Activated CD4-positive, alpha-beta memory T cell treated with anti-CD3 and anti-CD28 coated beads, Interleukin-2, amount 10 ng/mL, durations not matched to agents 7 days and 5 days (primary cell): ENCODE measurements at places on chromosomes 3 and 15. TPM values are rescaled to one million over a fixed set of nuclear protein-coding genes. Genes with fewer than 3 reads are reported as not detected.

OR4F6 gene
- not detected for total RNA-seq

- DNase-seq, result peak; percentile 83
- peaks cover 31% of the 10 kb centered on the region for H3K36me3 ChIP-seq
- no peaks in the 10 kb centered on the region for H3K27me3 ChIP-seq
- H3K27ac ChIP-seq, result peak overlapping the region; percentile 98
These were observed 925 bp upstream of the PSTPIP1 start for GRCh38 chr15:76994001-76994400.

DNA sequence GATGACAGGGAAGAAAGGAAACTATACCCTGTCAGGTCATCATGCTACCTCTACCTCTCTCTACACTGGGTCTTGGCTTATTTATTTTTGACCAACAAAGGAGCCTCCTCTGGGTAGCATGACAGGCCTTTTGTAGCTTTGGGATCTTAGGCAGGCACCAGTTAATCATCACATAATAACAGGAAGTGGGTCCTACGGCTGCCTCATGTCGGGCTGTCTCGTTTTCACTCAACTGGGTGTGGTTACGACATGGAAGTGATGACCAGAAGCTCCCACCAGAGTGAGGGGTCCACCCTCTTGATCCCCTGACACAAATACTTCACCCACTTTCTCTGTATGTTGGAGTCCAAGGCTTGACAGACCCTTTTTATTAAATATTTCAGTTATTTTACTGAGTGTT, 105.3 kb downstream of the CD47 start:
- peak overlapping the region; percentile 84 for H3K27ac ChIP-seq
- H3K27me3 ChIP-seq, result no peaks in the 10 kb centered on the region
- peaks cover 9% of the 10 kb centered on the region for H3K36me3 ChIP-seq
- H3K4me1 ChIP-seq, result peaks cover 45% of the 10 kb centered on the region

DNA sequence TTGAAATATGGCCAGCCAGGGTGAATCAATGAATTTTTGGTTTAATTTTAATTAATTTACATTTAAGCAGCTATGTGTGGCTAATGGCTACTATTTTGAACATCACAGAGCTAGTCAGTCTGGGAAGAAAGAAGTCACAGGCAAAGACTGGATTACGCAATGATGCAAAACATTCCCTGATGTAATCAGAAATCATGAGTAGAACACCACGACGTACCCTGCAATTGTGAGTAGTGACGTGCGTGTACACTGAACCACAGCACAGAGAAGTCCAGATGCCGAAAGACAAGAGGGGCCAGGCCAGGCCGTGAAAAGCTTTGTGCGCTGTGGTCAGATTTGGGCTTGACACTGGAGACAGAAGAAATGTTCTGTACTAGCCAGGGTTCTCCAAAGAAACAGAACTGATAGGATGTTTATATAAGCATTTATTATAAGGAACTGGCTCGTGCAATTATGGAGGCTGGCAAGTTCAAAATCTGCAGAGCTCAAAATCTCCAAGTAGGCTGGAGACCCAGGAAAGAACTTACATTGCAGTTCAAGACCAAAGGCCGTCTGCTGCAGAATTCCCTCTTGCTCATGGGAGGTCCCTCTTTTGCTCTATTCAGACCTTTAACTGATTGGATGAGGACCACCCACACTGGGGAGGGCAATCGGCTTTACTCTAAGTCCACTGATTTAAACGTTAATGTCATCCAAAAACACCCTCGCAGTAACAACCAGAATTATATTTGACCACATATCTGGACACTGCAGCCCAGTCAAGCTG, 44.6 kb downstream of the SH3BP5 start:
- no peak overlapping the region for H3K4me3 ChIP-seq
- no peaks in the 10 kb centered on the region for H3K27me3 ChIP-seq

DNA sequence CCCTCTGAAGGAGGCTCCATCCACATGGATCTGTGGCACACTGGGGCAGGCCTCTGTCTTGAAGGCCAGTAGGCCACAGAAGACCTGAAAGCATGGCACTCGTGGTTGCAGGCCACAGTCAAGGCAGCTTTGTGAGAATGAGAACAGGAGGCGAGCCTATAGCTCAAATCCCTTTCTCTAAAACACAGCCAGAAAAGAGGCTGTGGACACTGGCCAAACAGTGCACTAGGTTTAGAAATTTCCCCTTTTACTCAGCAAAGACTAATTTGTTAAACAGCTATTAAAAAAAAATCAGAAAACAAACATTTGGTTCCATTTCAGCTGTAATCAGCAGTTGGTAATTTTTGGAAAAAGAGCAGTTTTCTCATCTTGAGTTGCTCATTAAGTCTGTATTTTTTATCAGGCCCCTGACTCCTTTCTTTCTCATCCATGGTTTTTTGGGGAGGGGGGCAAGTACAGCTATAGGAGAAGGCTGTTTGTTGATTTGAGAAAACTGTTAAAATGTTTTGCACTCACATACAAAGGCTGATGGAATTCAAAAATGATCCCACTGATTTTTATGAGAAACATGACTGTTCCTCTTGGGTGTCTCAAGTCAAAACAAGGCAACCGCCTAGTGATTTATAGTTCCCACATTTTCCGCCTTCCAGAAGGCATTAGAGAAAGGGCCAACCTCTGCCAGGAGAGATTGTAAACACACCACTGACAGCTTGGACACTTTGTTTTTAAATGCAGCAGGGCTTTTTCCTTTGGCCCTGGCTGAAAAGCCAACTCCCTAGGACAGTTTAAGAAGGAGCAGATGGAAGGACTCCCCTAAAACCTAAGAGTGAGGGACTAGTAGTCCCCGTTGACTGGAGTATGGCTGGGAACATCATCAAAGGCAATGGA, 28.1 kb downstream of the PARP16 start:
- H3K27ac ChIP-seq, result no peak overlapping the region
- no peak overlapping the region for H3K4me3 ChIP-seq
- no peak for DNase-seq
- H3K4me1 ChIP-seq, result no peaks in the 10 kb centered on the region

DNA sequence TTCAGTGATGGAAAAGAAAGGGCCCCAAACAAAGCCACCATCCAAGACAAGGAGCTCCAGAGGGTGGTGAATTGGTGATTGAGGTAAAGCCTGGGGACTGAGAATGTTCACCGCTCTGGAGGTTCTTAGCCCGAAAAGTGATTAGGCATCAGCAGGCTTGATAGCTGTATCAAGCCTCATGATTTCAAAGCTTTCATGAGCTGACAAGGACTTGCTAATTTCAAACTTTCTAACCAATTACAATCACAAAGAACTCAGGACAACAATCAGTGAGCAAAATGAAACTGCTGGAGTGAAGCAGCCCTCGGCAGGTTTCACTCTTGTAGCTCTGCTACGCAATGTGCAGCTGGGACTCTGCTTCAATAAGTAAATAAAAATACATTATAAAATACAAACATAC, 391.3 kb downstream of the TIGIT start:
- H3K36me3 ChIP-seq, result no peaks in the 10 kb centered on the region
- H3K27me3 ChIP-seq, result no peaks in the 10 kb centered on the region
- no peak overlapping the region for H3K4me3 ChIP-seq
- no peak for DNase-seq

GRCh38 chr3:48268381-48268935, 27.6 kb downstream of the ZNF589 start:
- H3K4me3 ChIP-seq, result peak overlapping the region; percentile 45
- H3K27me3 ChIP-seq, result no peaks in the 10 kb centered on the region
- H3K36me3 ChIP-seq, result peaks cover 51% of the 10 kb centered on the region
- peak; percentile 85 for DNase-seq
- peak overlapping the region; percentile 89 for H3K27ac ChIP-seq

- H3K27me3 ChIP-seq, result peaks cover 31% of the 10 kb centered on the region
- no peak for DNase-seq
- no peak overlapping the region for H3K4me3 ChIP-seq
- no peak overlapping the region for H3K27ac ChIP-seq
- no peaks in the 10 kb centered on the region for H3K4me1 ChIP-seq
These were observed 16.4 kb upstream of the ST8SIA2 start for GRCh38 chr15:92377083-92377789.

DNA sequence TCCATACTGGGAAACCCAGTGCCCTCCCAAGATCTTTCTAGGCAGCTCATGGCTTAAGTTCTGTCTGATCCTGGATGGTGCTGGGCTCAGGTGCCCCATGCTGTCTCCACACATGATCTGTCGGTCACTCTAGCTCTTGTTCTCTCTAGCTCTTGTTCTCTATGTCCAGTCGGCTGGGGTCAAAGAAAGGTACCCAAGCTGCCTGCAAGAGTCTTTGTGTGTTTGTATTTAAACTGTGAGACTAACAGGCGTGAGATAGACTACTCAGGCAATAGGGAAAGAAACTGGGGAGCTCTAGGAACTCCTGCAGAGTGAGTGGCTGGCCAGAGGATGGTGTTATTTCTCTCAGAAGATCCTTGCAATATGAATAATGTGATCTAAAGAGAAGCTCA, 40.2 kb downstream of the GPR156 start:
- peaks cover 16% of the 10 kb centered on the region for H3K27me3 ChIP-seq
- DNase-seq, result no peak
- no peak overlapping the region for H3K4me3 ChIP-seq
- no peaks in the 10 kb centered on the region for H3K4me1 ChIP-seq
- H3K27ac ChIP-seq, result no peak overlapping the region
- no peaks in the 10 kb centered on the region for H3K36me3 ChIP-seq

DNA sequence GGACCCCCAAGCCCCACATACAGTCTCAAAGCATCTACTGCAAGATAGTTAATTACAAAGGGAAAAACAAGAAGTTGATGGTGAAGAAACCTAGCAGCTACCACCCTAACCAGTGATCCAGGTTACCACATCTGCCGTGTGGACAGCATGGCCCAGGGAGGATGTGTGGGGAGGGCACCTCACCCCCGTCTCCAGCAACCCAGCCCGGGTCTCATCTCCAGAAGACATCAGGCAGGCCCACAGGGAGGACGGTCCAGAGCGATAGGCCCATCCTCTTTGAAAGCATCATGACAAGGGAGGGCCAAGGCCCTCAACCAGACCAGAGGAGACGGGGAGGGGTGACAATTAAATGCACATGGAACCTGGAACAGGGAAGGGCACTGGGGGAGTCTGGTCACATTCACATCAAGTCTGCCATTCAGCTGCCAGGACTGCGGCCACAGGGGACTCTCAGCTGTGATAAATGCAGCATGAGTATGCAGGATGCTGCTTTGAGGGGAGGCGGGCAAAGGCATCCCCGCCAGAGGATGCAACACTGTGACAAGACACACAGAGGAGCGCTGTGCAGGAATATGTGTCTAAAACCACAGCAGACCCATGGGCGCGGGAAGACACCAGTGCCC, 18.8 kb downstream of the ZXDC start:
- peaks cover 35% of the 10 kb centered on the region for H3K36me3 ChIP-seq
- no peak for DNase-seq
- H3K4me1 ChIP-seq, result no peaks in the 10 kb centered on the region
- no peaks in the 10 kb centered on the region for H3K27me3 ChIP-seq
- H3K27ac ChIP-seq, result no peak overlapping the region
- H3K4me3 ChIP-seq, result no peak overlapping the region

DNA sequence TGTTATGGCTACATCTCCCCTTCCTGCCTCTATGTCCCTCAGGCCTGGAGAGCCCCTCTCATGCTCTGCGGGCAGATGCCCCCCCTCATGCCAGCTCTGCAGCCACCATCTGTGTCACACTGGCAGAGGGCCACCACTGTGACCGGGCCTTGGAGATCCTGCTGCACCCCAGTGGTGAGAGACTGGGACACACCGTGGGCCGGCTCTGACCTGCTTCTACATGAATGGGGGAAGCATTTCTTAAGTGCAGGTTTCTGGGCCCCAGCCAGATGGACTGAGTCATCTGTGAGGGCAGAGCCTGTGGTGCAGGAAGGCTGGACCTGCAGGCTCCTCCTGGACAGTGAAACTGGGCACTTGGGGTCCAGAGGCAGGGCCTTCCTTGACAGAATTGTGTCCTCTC, 4.8 kb downstream of the VWA5B2 start:
- H3K27me3 ChIP-seq, result peaks cover 27% of the 10 kb centered on the region
- H3K4me1 ChIP-seq, result peaks cover 6% of the 10 kb centered on the region
- no peak overlapping the region for H3K4me3 ChIP-seq
- H3K27ac ChIP-seq, result no peak overlapping the region

LRRC31 gene
- not detected for total RNA-seq

DNA sequence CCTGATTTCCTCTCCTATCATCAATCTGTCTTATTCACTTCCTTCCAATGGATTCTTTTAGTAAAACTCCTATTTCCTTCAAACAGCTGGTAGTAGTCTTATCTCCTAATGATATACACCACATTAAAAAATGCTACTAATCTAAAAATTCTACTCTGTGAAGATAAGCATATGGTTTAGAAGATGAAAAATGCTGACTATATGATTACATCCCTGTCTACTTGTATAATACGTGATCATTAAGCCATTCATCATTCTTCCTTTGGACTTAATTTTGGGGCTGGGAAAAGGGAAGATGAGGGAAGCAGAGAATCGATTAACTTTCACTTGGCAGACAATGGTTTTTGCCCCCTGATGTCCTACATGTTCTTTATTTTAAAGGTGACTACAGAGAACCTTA, 453.1 kb downstream of the NSUN3 start:
- H3K4me3 ChIP-seq, result no peak overlapping the region
- no peaks in the 10 kb centered on the region for H3K4me1 ChIP-seq
- no peaks in the 10 kb centered on the region for H3K36me3 ChIP-seq
- no peaks in the 10 kb centered on the region for H3K27me3 ChIP-seq
- no peak overlapping the region for H3K27ac ChIP-seq
- no peak for DNase-seq

SPATA12 gene
- not detected for total RNA-seq

VEPH1 gene
- total RNA-seq, result not detected

OIP5 gene
- 15.4 TPM for total RNA-seq

GRCh38 chr15:83446904-83447709, at the start of gene SH3GL3:
Gene SH3GL3, plus strand, starts transcription at chr15:83447341. Its CDS starts 193 bp downstream, at chr15:83447534.
- H3K4me3 ChIP-seq, result peak within 1 kb of the TSS; percentile 28
- no peaks in the 10 kb centered on the region for H3K36me3 ChIP-seq
- H3K27me3 ChIP-seq, result peaks cover 37% of the 10 kb centered on the region
- peak; percentile 51 for DNase-seq
- peaks cover 4% of the 10 kb centered on the region for H3K4me1 ChIP-seq

DNA sequence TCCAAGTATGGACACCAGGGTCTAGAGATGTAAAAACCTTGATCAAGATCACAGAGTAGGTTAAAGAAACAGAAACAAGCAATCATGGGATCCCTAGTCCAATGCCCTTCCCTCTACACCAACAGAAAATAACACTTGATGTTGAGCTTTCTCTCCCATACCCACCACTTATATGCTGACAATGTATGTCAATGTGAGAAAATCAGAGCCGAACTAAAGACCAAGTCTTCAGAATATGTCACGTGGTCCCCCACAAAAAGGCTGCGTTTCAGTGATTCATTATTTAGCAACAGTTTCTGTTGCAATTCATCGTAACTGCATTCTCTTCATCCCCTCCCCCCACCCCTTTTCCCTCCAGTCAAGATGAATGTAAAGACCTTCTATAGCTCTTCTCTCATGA, 278.9 kb upstream of the STT3B start:
- peak overlapping the region; percentile 18 for H3K4me3 ChIP-seq

- no peak overlapping the region for H3K27ac ChIP-seq
- H3K4me3 ChIP-seq, result no peak overlapping the region
- H3K4me1 ChIP-seq, result peaks cover 18% of the 10 kb centered on the region
- no peaks in the 10 kb centered on the region for H3K27me3 ChIP-seq
These were observed 18.8 kb downstream of the B4GALT4 start for GRCh38 chr3:119221779-119222320.
